CD4-positive, alpha-beta T cell treated with Interleukin-10 for 1 hour (primary cell): ENCODE measurements at places on chromosomes 6 and 20.

DNA sequence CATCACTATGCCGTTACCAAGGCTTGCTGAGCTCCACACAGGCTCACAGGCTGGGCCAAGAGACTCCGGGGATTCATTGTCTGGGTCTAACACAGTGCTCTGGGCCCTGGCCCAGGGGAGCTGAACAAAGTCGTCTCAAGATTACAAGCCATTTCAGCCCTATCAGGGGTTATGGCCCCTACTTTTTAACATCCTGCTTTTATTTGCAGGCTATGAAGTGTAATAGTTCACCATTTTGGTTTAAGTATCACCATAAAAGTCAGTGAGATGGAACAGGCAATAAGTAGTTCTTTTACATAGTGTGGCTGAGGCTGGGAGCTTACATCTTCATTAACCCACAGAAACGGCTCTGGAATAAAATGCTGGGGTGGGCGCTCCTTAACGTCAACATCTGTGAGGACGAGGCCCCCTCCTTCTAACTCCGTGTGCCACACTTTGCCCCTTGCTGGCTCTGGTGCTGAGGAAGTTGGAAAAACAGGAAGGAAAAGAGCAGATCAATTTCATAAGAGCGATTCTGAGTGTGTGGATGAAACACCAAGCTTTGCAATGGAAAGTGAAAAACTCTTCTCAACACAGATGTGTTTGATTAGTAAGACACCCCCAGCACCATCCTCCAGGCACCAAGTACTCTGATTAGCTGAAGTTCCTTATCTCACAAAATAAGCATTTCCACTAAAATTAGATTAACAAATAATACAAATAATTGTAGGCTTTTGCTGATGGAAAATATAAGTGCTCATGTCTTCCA lies 447.3 kb downstream of the MAFB start:
- no peak for DNase-seq

DNA sequence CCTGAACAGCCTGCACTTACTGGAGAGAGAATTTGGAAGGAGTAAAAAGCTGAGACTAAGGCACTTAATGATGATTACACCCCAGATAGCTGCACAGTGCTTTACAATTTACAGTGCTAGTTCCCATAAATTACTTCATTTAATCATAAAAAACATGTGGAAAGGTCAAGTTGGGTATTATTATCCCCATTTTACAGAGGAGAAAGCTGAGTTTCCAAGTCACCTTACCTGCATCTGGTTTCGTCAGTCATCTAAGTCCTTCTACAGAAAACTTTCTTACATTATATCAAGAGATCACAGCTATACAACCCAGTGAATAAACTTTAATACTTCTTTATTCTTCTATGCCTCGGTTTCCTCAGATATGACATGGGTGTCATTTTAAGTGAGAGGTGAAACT lies 3.3 kb downstream of the PTPRK start:
- no peak for DNase-seq

DNA sequence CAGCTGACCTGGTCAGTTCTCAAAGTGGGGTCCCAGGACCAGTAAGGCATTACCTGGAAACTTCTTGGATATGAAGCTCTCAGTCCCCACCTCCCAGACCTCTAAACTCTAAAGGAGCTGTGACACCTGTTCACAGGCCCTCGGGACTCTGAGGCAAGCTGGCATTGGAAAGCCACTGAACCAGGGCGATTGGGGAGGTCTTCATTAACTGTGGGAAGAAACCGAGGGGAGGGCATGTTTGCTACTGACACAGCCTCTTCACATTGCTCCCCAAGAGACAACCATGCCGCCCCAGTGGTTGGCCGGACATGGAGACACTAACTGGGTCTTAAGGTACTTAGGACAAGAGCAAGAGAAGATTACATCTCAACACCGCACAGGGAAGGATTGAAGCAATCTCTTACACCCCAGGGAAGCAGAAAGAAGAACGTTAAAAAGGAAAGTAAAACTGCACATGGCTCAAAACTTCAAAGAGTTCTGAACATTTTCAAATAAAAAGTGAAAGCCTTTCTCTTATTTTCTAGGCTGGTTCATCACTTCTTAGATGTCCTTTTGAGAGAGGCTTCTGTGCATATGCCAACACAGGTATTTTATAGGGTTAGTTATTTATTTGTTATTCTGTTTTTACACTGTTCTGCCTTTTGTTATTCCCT lies 210.0 kb upstream of the CST7 start:
- DNase-seq = peak; percentile 0

- no peak for DNase-seq
Measured at GRCh38 chr6:140256248-140256647, 881.8 kb upstream of the CITED2 start.

DNA sequence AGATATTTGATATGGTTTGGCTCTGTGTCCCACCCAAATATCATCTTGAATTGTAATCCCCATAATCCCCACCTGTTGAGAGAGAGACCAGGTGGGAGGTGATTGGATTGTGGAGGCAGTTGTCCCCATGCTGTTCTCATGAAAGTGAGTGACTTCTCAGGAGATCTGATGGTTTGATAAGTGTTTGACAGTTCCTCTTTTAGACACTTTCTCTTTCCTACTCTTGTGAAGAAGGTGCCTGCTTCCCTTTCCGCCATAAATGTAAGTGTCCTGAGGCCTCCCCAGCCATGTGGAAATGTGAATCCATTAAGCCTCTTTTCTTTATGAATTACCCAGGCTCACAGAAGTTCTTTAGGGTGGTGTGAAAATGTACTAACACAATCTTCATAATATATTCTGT lies 1404.0 kb upstream of the ADGRB3 start:
- no peak for DNase-seq

DNA sequence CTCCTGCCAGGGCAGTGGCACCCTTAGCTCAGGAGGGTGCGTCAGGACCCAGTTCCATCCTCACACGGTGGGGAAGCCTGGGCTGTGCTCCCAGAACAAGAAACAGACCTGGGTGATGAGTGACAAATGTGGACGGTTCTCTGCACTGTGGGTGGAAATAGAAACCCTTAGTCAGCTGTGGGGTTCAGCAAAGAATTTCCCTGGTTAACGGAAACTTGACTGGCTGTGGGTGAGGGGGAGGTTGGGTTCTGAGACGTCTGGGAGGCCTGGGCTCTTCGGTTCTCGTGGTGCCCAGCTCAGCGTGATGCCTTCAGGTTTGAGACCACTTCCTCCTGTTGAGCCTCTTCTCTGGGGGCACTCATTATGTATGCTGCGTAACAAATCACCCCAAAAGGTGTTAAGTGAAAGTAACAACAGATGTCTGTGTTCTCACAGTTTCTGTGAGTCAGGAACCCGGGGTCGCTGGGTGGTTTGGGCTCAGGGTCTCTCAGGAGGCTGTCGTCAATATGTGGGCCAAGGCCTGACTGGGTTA lies 53.1 kb upstream of the FAM83D start:
- DNase-seq = peak; percentile 86

- DNase-seq = no peak
Measured at GRCh38 chr20:34074101-34074760, 37.8 kb downstream of the EIF2S2 start.

- DNase-seq = no peak
Measured at GRCh38 chr20:37142708-37143107, 36.4 kb upstream of the RPN2 start.

DNA sequence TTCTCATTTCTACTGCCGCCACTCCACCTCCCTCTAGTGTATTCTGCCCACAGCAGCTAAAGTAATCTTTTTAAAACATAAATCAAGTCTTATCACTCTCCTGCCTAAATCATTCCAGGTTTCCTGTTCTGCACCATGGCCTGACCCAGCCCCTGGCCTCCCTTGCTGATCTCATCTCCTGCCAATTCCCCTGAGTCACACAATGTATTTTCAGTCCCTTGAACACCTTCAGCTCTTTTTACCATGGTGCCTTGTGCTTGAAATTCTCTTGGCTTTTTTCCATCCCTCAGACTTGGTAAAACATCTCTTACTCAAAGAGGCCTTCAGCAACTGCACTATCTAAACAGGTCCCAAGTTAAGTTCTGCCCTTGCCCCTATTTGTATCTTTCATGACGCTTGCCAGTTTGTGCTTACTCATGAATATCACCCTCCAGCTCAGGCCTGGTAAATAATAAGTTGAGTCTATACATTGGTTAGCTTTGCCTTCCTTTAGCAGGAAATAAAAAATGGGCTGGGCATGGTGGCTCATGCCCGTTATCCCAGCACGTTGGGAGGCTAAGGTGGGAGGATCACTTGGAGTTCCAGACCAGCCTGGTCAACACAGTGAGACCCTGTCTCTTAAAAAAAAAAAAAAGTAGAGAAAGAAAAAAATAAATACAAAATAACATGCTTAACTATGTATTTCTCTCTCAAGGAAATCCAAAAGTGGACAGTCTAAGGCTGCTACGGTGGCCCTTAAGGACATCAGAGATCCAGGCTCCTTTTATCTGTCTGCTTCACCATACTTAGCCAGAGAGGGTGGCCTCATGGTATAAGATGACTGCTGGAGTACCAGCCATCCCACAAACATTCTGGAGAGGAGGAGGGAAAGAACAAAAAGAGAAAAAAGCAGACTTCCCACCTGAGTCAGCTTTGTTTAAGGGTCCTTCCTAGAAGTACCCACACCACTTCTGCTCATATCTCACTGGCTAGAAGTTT lies 62.2 kb downstream of the ARFGEF2 start:
- DNase-seq = no peak

- DNase-seq = no peak
Measured at GRCh38 chr6:154852687-154853086, 119.5 kb downstream of the SCAF8 start.

GRCh38 chr20:33296206-33296605 lies 13.2 kb downstream of the BPIFB1 start:
- DNase-seq = no peak

DNA sequence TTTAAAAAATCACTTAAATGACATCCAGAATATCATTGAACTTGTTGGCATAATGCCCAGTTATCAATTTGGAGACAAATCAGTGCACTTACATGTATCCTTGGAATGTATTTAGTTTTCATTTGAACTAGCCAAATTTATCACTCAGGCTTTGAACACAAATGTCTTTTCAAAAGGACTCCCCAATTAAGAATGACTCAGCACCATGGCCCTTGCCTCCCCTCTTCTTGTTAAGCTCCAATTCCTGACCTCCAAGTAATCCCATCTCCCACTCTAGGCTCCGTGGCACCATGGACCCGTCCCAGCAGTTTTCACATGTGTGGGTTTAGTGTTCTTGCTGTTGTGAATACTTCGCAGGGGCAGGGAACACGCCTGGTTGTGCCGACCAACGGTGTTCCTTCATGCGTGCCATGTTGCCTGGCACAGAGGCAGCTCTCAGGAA lies 2.7 kb downstream of the AKAP12 start:
- no peak for DNase-seq

- DNase-seq = no peak
Measured at GRCh38 chr6:34475238-34475682, 9.4 kb downstream of the PACSIN1 start.

DNA sequence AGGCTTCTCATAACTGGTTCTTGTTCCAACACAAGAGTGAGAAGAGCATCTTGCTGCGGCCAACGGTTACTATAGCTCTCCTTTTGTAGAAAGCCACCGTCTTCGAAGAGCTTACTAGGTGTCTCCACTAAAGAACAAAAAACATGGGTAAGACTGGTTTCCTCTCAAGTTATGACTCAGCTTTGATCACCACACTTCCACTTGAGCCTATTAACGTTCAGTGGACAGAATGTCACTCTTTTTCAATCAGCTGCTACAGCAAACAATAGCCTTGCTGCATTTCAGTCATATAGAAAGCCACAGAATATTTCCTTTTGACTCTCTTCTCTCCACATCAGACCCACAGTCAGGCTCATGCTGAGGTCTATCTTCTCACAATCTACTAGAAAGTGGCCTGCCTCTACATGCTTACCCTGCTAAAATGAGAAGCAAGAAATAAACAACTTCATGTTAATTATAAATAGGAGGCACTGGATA lies 243.5 kb upstream of the PREP start:
- DNase-seq = peak; percentile 69

DNA sequence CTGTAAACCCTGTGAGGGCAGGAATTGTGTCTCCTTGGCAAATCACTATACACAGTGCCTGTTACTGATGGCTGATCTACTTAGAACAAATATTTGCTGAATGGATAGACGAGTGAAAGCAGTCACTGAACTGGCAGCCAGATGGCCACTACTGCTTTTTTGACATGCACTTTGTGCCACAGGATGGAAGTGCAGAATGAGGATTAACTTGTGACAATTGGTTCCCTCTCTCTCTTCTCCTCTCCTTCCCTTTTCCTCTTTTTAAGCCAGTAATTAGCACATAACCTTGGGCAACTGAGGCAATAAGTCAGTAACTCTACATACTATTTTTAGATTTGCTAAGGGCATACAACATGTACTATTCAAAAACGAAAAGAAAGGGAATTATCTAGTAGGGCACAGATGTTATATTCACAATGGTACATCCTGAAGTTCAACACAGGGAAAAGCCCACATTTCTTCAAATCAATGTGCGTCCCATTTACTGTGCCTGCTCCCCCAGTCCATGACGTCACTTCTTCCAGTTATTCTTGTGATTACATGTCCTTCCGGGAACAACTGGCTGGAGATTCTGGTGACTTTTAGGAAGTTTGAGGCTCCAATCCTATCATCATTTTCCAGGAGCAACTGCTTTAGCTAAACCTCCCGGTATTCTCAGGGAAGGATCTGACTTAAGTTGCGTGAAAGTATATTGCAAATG lies 17.0 kb upstream of the RPS6KA2 start:
- no peak for DNase-seq

- DNase-seq = no peak
Measured at GRCh38 chr6:161265554-161265953, 8.3 kb downstream of the AGPAT4 start.

- no peak for DNase-seq
Measured at GRCh38 chr20:58700823-58701222, 8.2 kb downstream of the NPEPL1 start.

DNA sequence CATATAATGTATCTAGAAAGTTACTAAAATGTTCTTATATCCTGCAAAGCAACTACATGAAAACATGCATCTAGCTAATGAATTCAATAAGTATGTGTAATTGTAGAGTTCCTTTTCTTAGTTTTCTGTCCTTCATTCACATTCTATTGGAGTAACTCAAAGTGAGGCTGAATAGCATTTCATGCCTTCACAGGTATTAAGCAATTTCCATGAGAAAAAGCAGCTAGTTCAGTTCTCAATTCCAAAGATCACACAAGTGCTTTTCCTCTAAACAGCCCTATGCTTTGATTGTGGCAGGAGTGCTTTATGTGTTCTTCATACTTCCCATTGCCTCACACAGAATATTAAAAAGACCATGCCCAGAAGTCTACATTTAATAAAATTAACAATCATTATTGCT lies 274.9 kb downstream of the RFPL4B start:
- no peak for DNase-seq

- no peak for DNase-seq
Measured at GRCh38 chr20:49646528-49646927, 67.2 kb downstream of the B4GALT5 start.

DNA sequence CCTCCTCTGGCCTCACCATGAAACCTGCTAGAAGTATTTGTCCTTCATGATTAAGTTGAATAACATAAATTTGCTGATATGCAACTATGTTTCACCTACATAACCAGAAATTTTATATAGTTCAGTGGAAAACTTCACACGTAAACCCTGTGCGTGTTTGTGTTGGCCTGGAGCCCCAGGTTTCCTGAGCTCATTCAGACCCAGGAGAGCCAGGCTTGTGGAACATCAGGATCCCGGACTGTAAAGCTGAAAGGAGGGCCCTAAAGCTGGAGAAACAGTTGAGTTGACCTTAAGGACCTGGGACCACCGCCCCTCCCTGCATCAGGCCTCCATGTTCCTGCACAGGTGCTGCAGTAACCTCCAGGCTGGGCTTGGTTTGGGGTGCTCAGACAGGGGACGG lies 3.1 kb upstream of the SPATS1 start:
- no peak for DNase-seq
